ENCODE measurements at places on chromosomes 2 and 18.

GRCh38 chr2:113211226-113212105 is 37.7 kb downstream of the PSD4 start:
- H3K27me3 ChIP-seq = no peaks in the 10 kb centered on the region
- H3K36me3 ChIP-seq = no peaks in the 10 kb centered on the region
- no peaks in the 10 kb centered on the region for H3K4me1 ChIP-seq

- H3K4me3 ChIP-seq = no peak overlapping the region
- H3K27me3 ChIP-seq = no peaks in the 10 kb centered on the region
- no peak for DNase-seq
- H3K4me1 ChIP-seq = peaks cover 9% of the 10 kb centered on the region
- no peaks in the 10 kb centered on the region for H3K36me3 ChIP-seq
Observed at GRCh38 chr18:74281011-74281979, 10.5 kb downstream of the CYB5A start.

- no peak overlapping the region for H3K27ac ChIP-seq
- no peak overlapping the region for H3K4me3 ChIP-seq
- H3K36me3 ChIP-seq = no peaks in the 10 kb centered on the region
- H3K27me3 ChIP-seq = no peaks in the 10 kb centered on the region
- peaks cover 13% of the 10 kb centered on the region for H3K4me1 ChIP-seq
Observed at GRCh38 chr2:239726631-239727181, 298.4 kb downstream of the NDUFA10 start.

DNA sequence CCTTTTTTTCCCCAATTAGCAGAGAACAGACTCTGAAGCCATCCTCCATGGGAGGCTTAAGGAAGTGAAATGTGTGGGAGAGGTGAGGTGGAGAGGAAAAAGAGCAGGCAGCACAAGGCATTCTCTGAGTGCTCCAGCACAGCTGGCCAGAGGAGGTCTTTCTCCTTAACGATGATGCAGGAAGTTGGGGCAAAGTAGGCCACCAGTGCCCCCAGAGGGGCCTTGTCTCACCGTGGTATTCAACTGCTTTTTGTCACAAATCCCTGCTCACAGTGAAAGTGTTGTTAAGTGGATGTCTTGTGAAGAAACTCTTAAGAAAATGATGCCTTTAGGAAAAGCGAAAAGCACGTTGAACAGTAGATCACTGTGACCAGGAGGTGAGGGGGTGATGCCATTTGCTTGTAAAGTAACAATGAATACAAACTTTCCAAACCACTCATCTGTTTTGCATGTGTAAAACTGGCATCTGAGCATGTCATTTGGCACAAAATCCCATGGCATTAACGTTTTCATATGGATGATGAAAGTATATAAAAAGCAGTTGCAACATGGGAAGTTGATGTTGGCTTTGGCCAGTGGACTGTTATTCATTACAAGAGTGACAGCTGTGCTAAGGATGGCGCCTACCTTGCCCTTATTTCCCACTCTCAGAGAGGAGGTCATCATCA is 49.2 kb upstream of the CDC42EP3 start:
- no peak for DNase-seq
- no peaks in the 10 kb centered on the region for H3K27me3 ChIP-seq
- H3K4me1 ChIP-seq = no peaks in the 10 kb centered on the region

GRCh38 chr2:239539776-239540100 is 138.9 kb upstream of the HDAC4 start:
- H3K27ac ChIP-seq = no peak overlapping the region
- H3K27me3 ChIP-seq = no peaks in the 10 kb centered on the region
- H3K4me1 ChIP-seq = peaks cover under 1% of the 10 kb centered on the region
- no peak for DNase-seq
- no peaks in the 10 kb centered on the region for H3K36me3 ChIP-seq

DNA sequence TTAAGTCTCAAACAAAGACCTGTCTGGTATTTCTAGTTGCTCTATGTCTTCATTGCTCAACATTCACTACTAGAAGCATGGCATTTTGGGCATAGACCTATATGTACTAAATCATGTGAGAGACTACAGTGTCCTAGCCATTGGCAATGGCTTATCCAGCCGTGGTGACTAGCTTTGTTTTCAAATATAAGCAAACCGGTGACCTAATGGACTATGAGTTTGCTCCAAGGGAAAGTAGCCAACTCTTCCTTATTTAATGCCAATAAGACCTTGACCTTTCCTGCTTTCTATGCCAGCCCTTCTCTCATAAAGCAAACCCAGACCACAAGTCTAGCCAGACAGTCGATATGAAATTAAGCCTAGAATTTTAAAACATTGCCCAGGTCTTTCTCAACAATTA is 113.7 kb upstream of the CREB1 start:
- DNase-seq = no peak
- no peaks in the 10 kb centered on the region for H3K27me3 ChIP-seq
- H3K36me3 ChIP-seq = no peaks in the 10 kb centered on the region
- no peak overlapping the region for H3K27ac ChIP-seq

DNA sequence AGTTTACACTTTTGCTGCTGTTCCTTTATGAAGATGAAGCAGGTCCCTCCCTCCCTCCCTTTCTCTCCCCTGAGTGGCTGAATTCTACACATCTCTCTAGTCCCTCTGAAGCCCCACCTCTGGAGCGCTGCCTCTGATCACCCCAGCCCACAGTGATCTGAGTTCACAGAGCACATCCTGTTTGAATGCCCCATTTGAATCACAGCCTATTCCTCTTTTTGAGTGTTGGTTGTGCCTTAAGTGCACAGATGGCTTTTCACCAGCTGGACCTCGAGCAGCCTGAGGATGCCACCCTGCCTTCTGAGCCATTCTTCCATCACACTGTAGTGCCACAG is 87.1 kb downstream of the ITGB1BP1 start:
- H3K36me3 ChIP-seq = no peaks in the 10 kb centered on the region
- no peaks in the 10 kb centered on the region for H3K27me3 ChIP-seq
- no peak overlapping the region for H3K4me3 ChIP-seq
- H3K4me1 ChIP-seq = peaks cover 2% of the 10 kb centered on the region

GRCh38 chr2:54534625-54535024 is 78.5 kb downstream of the SPTBN1 start:
- no peaks in the 10 kb centered on the region for H3K36me3 ChIP-seq
- no peak for DNase-seq
- H3K27ac ChIP-seq = no peak overlapping the region
- no peaks in the 10 kb centered on the region for H3K4me1 ChIP-seq

DNA sequence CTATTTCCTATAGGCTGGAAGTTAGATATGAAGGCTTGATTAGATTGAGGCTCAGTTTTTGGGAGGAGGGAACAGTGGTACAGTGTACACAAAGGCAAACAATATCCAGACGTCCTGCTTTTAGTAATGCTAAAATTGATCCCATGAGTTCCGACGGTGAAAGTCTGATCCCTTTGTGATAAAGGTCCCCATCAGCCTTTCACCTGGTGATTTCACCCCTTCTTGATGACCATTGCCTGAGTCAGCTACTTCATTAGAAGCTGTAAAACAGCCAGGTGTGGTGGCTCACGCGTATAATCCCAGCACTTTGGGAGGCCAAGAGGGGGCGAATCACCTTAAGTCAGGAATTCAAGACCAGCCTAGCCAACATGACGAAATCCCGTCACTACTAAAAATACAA is 29.7 kb downstream of the TWSG1 start:
- H3K4me3 ChIP-seq = no peak overlapping the region
- no peaks in the 10 kb centered on the region for H3K4me1 ChIP-seq
- H3K27me3 ChIP-seq = no peaks in the 10 kb centered on the region
- no peak for DNase-seq
- no peak overlapping the region for H3K27ac ChIP-seq
- peaks cover 4% of the 10 kb centered on the region for H3K36me3 ChIP-seq

- H3K27ac ChIP-seq = no peak overlapping the region
- H3K36me3 ChIP-seq = no peaks in the 10 kb centered on the region
- H3K27me3 ChIP-seq = no peaks in the 10 kb centered on the region
- DNase-seq = no peak
- no peaks in the 10 kb centered on the region for H3K4me1 ChIP-seq
- H3K4me3 ChIP-seq = no peak overlapping the region
Observed at GRCh38 chr2:220356076-220356475, 728.6 kb downstream of the SLC4A3 start.

DNA sequence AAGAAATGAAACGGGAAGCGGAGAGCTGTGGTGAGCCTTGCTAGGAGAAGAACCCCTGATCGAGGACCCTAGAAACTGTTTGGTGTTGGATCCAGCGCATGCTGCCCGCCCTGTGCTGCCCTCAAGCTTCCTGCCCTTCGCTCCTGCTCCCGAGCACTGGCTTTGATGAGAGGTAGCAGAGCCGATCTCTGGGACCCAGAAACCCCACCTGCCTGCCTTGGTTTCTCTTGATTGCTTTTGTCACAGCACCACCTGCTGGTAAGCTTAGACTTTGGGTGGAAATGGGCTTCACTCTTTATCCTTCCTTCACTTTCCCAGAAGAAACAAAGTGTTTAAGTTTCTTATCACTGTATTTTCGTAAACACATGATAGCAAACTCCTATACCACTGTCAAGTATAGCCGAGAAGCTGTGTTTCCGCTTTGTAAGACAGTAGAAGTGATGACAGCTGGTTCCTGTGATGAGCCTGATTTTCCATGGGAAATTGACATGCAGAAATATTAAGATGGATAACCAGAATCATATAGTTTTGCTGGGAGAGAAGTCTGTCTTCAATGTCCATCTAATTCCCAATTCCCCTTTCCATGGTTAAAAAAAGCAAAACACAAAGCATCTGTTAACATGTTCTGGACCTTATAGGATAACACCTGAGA is 267.4 kb downstream of the PHLPP1 start:
- peak; percentile 46 for DNase-seq
- no peak overlapping the region for H3K27ac ChIP-seq
- no peaks in the 10 kb centered on the region for H3K27me3 ChIP-seq
- H3K36me3 ChIP-seq = peaks cover 3% of the 10 kb centered on the region

DNA sequence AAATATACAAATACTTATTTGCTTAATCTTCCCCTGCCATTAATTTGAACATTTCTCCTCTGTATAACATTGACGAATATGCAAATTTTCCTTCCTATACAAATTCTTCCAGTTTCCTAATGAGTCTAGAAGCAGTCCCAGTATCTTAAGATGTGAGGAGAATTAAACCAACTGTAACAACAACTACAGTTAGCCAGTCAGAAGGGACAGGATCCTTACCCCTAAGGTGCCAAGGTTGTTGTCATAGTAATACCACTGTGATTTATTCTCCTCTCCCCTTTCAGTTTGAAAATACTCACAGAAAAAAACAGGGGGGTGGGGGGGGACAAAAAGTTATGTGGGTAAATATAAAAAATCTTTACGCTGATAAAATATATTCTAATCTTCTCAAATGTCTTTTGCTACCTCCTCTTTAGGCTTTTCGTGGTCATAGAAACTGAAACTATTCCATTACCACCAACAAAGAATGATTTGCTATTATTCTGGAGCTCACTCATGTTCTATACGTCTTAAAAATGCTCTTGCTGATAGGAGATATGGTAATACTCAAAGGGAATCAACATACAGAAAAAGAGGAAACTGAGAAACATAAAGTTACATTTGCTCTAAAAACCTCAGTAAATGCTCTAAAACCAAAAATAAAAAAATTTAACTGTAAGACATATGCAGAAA is 107.6 kb downstream of the MEMO1 start:
- no peak overlapping the region for H3K27ac ChIP-seq
- no peaks in the 10 kb centered on the region for H3K4me1 ChIP-seq
- peaks cover 11% of the 10 kb centered on the region for H3K36me3 ChIP-seq
- no peak for DNase-seq
- no peaks in the 10 kb centered on the region for H3K27me3 ChIP-seq

DNA sequence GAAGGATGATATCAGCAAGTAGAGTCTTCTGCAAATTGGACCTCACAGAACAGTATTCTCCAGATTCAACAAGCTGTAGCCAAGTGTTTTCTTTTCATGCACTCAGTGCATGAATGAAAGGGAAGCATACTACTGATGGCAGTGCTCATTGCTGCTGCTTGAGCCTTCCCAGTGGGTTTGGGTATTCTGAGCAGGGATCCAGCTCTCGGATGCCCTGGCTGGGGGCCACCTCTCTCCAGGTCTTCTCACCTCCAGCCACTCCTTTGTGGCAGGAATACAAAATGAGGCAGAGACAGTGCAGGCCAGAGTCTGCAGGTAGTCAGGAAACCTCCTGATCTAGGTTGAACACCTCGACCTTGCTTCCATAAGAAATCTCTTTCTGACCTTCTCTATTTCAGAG is 390.4 kb upstream of the CELF4 start:
- H3K36me3 ChIP-seq = no peaks in the 10 kb centered on the region
- no peaks in the 10 kb centered on the region for H3K4me1 ChIP-seq
- no peak for DNase-seq
- no peak overlapping the region for H3K27ac ChIP-seq
- H3K27me3 ChIP-seq = no peaks in the 10 kb centered on the region
- H3K4me3 ChIP-seq = no peak overlapping the region

- no peaks in the 10 kb centered on the region for H3K27me3 ChIP-seq
- H3K4me1 ChIP-seq = no peaks in the 10 kb centered on the region
Observed at GRCh38 chr2:48566592-48567310, 36.8 kb downstream of the STON1 start.

DNA sequence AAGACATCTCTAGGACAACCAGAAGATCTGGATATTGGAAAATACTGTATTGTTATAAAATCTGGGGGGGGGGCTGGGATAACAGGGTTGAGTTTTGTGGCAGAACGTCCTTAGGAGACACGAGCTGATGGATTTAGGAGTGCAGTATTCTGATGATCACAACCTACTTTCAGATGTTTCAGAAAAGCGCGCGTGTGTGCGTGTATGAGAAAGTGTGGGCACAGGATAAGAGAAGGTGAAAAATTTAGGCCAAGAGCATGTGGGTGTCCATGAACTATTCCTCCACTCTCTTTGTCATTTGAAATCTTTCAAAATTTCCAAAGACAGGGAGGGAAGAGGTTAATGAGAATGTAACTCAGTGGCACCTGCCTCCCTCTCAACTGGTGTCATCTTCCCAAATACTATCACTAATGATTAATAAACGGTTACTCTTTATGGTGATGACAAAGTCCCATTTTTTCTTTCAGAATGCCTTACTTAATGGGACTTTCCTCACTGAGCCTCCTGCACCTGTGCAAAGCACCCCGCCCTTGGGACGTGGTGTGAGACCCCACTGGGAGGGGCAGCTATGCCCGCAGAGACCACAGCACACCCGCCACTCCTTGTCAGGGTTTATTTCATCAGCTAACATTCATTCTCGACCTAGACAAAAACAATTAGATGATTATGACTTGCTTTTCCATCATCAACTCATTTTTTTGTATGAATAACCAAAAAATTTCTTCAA is 53.6 kb downstream of the HS6ST1 start:
- H3K27me3 ChIP-seq = no peaks in the 10 kb centered on the region
- no peak overlapping the region for H3K27ac ChIP-seq
- no peak for DNase-seq

- no peaks in the 10 kb centered on the region for H3K4me1 ChIP-seq
- H3K27ac ChIP-seq = no peak overlapping the region
- DNase-seq = no peak
- H3K4me3 ChIP-seq = no peak overlapping the region
Observed at GRCh38 chr18:64992654-64993053, 758.2 kb upstream of the CDH7 start.

- no peak for DNase-seq
- no peaks in the 10 kb centered on the region for H3K4me1 ChIP-seq
- H3K27ac ChIP-seq = no peak overlapping the region
- peaks cover 4% of the 10 kb centered on the region for H3K27me3 ChIP-seq
- H3K4me3 ChIP-seq = no peak overlapping the region
Observed at GRCh38 chr18:8584798-8585197, 24.4 kb upstream of the RAB12 start.

- H3K36me3 ChIP-seq = no peaks in the 10 kb centered on the region
- DNase-seq = no peak
- H3K4me3 ChIP-seq = no peak overlapping the region
- H3K27me3 ChIP-seq = no peaks in the 10 kb centered on the region
- no peak overlapping the region for H3K27ac ChIP-seq
Observed at GRCh38 chr2:207284556-207285472, 119.1 kb upstream of the KLF7 start.

GRCh38 chr2:48440103-48440390 is 89.9 kb upstream of the STON1 start:
- no peak for DNase-seq
- H3K27ac ChIP-seq = peak overlapping the region; percentile 91
- H3K27me3 ChIP-seq = no peaks in the 10 kb centered on the region
- H3K36me3 ChIP-seq = no peaks in the 10 kb centered on the region
- H3K4me1 ChIP-seq = peaks cover 21% of the 10 kb centered on the region
